ENCODE measurements at places on chromosomes 6 and 20.

- DNase-seq, result no peak
Measured at GRCh38 chr6:118524686-118525085, 23.4 kb upstream of the PLN start.

DNA sequence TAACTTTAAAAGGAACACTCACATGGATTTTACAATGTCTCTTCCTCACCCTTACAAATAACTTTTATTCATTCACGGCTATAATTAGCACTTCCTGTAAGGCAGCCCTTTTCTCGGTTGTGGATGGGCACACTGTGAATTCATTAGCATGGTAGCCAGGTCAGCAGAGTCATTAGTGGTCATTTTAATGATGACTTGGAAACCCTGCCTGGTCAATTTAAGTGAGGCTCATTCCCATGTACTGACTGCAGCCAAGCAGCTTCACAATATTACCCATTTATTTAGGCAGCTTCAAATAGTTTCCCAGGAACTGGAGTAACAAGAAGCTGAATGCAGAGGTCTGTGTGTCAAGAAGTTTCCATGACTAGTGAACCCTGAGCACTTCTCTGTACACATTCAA lies 248.8 kb downstream of the KHDC1L start:
- no peak for DNase-seq

- no peak for DNase-seq
Measured at GRCh38 chr6:147892476-147892875, 384.0 kb downstream of the SAMD5 start.

DNA sequence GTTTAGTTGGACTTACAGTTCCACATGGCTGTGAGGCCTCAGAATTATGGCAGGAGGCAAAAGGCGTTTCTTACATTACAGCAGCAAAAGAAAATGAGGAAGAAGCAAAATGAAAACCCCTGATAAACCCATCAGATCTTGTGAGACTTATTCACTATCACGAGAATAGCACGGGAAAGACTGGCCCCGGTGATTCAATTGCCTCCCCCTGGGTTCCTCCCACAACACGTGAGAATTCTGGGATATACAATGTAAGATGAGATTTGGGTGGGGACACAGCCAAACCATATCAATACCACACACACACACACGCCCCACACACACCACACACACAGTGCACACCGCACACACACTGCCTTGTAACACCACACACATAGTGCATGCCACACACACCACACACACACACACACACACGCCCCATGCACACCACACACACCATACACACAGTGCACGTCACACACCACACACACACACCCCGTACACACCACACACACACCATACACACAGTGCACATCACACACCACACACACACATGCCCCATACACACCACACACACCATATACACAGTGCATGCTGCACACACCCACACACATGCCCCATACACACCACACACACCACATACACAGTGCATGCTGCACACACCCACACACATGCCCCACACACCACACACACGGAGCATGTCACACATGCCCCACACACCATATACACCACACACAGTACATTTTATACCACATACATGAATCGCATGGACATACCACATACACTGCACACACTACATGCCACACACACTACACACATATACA lies 310.5 kb downstream of the TAF4 start:
- DNase-seq, result no peak

GRCh38 chr6:143773506-143774150 lies 69.5 kb upstream of the LTV1 start:
- DNase-seq, result no peak

DNA sequence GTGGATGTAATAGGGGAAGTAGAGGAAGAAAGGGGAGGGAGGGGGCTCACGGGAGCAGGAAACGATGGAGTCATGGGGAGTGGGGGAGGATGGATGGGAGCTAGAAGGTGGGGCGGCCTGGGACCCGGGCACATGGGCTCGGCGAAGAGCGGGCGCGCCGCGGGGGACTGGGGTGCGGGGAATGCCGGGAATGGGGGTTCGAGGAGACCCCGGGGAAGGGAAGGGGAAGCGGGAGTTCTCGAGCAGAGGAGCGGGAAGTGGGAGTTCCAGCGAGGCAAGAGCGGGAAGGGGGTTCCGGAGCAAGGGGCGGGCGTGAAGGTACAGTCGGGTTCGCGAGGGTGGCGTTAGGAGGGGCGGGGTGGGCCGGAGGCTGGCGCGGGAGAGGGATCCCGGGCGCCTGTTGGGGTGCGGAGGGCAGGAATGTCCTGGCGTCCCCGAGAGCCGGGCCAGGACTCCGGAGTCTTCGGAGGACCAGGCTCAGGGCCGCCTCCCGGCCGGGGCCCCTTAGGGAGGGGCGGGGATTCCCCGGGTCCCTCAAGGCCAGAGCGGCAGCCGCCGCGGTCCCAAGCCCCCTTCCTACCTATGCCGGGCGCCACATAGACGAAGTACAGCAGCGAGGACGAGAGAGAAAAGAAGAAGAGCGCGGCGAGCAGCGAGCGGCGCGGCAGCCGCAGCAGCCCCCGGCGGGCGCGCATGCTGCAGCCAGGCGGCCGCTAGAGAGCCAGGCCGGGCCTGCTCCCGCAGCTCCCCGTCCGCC lies 504 bp downstream of the B4GALT5 start:
- no peak for DNase-seq

DNA sequence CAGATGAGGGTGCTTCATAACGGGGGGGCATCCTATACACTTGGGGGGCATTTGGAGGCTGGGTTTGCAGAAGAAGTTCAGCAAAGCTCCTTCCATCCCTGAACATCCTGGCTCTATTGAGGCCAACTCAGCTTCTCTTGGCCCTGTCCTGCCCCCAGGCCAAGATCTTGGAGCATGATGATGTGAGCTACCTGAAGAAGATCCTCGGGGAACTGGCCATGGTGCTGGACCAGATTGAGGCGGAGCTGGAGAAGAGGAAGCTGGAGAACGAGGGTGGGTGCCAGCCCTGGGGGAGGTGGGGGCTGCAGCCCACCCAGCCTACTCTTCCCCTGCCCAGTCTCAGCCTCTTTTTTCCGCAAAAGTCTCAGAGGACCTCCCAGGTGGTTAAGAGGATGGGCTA lies 17.2 kb downstream of the GDAP1L1 start:
- DNase-seq, result no peak

DNA sequence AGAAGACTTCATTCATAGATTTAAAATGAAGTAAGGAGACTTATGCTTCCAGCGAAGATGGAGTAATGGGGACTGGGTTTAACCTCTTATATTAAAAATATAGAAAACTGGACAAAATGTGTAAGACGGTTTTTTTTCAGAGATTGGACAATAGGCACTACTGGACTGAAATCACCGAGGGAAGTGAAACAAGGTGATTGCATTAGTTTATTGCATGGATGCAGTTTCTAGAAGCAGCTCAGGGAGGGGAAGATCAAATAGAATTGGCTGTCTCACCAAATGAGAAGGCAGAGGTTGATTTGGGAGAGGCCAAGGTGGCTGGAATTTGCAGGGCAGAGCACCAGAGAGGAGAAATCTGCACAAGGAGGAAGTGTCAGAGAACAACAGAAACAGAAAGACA lies 162.6 kb downstream of the DNAH8 start:
- DNase-seq, result no peak

DNA sequence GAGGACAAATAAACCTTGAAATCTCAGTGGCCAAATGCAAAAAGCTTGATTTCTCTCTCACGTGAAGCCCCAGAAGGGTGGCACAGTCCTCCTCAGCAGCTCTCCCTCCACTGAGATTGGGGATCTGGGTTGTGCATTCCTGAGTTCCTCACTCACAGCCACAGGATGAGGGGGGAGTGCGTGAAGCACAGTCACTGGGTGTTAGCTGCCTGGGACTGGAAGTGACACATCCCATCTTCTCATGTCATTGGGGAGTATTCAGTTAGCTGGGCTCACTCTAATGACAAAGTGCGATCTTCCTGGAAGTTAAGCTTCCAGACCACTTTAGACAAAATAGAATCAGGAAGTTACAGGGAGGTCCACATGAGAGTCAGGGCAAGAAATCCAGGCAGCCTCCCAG lies 192.2 kb upstream of the LRFN2 start:
- DNase-seq, result no peak

DNA sequence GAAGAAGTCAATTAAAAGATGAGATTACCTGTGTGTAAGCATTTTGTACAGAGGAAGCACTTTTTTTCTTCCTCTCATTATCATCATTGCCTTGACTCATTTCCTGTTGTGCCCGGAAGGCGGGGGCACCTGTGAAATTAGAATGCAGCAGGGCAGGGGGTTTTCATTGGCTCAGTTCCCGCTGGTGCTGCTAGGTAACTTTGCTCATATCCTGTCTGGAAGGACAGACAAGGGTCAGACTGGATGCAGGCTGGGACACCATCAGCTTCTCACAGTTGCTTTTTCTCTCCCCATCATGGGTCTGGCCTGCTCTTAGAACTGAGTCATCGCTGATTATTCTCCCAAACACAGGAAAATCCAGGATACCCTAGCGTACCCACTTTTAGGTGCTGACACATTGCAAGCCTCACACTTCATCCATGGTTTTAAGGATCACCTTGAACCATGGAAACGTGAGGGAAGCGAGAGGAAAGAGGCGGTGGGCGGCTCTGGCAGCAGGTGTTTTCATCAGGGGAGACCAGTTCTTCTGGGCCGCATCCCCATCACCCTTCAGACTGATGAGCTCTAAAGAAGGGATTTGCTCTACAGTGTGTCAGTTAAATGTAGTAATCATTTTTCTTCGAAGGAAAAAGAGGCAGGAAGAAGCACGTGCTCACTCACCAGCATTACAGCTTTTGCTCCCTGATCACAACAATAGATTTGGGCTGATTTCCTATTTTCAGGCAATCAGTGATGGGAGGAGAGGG lies 195.7 kb upstream of the SASH1 start:
- DNase-seq, result no peak

DNA sequence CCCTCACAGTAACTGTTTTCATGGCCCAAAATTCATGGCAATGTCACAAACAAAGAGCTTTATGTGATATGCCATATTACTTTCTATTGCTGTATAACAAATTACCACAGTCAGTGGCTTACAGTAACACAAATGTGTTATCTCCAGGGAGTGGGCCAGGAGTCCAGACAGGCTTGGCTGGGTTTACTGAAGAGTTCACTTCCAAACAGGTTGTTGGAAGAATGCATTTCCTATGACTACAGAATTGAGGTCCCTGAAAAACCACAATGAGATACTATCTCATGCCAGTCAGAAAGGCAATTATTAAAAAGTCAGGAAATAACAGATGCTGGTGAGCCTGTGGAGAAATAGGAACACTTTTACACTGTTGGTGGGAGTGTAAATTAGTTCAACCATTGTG lies 431.9 kb downstream of the PKHD1 start:
- DNase-seq, result no peak

DNA sequence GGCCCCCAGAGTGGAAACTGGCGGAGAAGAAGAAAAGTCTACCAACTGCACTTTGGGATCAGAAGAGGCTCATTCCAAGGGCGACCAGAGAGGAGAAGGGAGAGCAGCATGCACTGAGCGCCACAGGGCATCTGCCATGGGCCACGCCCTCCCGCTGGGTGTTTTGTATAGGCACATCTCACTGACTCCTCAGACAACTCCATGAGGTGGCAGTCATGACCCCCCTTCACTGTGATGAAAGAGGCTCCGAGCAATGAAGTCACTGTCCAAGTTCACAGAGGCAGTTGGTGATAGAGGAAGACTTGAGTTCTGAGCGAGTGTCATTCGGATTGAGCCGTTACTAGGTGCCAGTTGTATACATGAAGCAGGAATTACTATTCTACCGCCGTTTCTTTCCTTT lies 15.4 kb downstream of the BPIFB1 start:
- no peak for DNase-seq

DNA sequence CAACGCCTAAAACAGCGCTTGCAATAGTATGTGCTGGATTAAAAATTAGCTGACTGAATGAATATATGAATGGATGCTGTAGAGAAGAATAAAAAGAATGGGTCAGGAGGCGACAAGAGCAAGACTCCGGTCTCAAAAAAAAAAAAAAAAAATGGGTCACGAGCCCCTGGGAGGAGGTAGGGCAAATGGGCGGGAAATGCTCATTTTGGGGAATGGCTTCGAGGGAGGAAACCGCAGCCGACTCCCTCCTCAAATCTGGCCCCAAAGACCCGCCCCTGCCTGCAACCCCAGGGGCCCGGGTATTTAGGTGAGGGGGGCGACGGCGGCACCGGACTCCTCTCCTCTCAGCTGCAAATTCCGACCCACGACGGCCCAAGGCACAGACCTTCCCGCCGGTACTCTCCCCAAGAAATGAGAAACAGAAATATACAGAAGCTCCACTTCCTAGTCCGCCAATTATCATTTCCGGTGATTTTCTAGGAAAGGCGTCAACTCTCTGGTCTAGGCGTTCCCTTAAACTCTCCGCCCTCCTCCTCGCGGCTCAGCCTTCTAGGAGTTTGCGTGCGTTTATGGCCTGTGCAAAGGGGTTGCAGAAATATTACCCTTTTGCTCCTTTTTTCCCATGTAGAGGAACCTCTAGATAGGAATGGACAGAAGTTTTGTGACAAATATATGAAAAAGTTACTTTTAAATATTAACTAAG lies at the start of gene ZNF311:
ZNF311 (minus strand) TSS at position 133 of the 703 bp plus-strand sequence. CDS start 1,361 bp downstream, outside the sequence.
- DNase-seq, result no peak

- no peak for DNase-seq
Measured at GRCh38 chr6:170137176-170137891, 153.5 kb downstream of the DLL1 start.

- DNase-seq, result no peak
Measured at GRCh38 chr6:12873691-12874090, 157.1 kb downstream of the PHACTR1 start.

- DNase-seq, result no peak
Measured at GRCh38 chr6:110900028-110900598, 25.5 kb downstream of the AMD1 start.

DNA sequence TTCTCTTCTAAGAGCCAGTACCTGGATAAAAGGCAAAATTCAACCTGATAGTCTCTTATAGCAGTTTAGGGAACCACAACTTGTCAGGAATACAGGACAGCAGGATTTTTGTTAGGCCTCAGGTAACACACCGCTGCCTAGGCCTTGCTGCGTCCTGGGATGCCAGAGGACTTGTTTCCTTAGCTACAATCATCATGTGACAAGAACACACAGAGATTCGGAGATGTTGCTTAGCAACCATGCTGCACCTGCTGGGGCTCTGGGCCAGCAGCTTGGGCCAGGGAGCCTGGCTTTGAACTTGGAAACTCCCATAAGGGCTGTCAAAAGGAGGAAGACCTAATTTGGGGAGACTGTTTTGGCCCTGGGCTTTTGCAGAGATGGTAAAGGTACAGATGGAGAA lies 36.1 kb upstream of the CHD6 start:
- no peak for DNase-seq

DNA sequence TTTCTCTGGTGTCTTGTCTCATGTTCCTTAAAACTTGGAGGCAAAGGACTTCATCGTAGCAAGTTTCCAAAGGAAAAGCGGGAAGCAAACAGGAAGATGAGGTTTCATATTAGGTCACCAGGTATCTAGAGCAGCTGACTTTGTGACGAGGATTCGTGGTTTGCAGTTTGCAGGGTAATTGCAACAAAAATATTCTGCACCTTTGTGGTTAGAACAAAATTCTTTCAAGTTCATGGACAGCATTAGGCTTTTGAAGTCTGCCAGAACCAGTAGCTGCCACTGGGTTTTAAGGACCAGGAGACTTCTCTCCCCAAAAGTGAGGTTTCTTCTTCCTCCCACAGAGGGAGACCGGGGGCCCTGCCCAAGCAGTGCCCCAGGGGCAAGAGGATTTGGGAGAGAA lies 63.4 kb downstream of the RPP40 start:
- DNase-seq, result no peak

- no peak for DNase-seq
Measured at GRCh38 chr6:130324657-130325056, 41.2 kb upstream of the TMEM200A start.

GRCh38 chr6:125154761-125155135 lies 1.2 kb downstream of the TPD52L1 start:
- no peak for DNase-seq

GRCh38 chr6:10540073-10540746 lies 19.1 kb downstream of the GCNT2 start:
- DNase-seq, result no peak

GRCh38 chr20:59938221-59938620 lies 1.9 kb downstream of the PPP1R3D start:
- DNase-seq, result no peak

All from Panc1 (cell line).